ENCODE measurements at places on chromosomes 6 and 20.

- no peak for DNase-seq
These were observed 145.4 kb downstream of the DST start for GRCh38 chr6:56497240-56497639.

DNA sequence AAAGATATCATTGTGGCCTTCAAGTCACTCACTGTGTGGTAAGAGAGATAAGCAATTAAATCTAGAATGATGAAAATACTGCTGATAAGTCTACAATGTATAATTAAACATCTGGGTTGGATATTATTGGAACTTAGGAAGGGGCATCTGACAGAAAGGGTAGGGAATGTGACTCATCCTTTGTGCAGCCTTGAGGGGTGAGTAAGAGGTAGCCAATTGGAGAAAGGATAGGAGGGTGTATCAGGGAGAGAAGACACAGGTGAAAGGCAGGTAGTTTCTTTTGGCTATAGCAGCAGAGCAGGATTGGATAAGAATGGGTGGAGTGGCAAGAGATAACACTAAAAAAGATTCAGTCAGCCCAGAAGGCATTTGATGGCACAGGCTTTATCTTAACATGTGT, 182.0 kb downstream of the COL21A1 start:
- DNase-seq: no peak

DNA sequence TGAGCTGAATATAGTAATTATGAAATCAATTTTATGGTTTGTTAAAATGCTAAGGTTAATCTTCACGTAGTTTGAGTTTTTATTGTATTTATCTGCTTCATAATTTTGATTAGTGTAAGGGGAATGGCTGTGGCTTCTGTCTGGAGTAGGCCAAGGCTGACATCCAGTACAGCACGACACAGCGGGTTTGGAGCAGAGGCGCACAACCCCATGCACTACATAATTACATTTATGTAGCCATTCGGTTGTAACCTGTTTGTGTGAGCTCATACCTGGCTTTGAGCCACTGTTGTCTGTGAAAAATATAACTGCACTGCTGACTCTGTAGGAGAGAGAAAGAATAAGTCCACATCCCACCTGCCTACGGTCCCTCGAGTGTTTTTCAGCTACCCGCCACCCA, 615.5 kb downstream of the EYS start:
- no peak for DNase-seq

GRCh38 chr6:11198663-11199603, 33.5 kb downstream of the NEDD9 start:
- no peak for DNase-seq

DNA sequence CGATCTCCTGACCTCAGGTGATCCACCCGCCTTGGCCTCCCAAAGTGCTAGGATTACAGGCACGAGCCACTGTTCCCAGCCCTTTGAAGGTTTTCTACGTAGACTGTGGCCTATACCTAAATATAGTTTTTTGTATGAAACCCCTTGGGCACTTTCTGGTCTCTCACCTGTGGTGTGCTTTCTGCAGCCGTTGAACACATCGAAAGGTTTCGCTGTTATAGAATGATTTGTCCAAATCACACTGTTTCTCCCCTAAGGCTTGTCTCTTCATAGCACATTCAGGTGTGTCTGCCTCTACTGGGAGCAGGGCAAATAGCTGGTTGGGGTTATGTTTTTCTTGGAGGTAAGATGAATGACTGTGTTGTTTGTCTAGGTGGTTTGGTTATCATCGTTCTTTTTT, 597.9 kb downstream of the RNF144B start:
- no peak for DNase-seq

DNA sequence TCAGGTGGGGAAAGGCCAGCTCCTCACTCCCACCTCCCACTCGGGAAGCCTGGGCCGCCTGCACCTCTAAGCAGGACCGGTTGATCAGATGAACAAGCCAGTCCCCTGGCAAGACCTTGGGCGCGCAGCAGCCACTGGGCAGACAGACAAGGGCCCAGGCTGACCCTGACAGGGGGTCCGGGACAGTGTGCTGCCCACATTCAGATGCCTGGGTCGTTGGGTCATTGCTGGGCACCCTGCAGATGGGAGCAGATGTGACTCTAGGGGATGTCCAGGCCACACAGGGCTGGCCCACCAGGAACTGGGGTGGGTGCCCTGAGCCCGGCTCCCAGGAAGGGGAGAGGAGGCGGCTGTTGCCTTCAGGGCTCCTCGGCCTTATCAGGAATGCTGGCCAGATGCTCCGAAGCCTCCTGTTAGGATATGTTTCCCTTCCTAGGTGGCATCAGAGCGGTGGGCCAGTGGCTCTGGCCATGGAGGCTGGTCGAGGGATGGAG, 17.3 kb upstream of the FRMD1 start:
- no peak for DNase-seq

DNA sequence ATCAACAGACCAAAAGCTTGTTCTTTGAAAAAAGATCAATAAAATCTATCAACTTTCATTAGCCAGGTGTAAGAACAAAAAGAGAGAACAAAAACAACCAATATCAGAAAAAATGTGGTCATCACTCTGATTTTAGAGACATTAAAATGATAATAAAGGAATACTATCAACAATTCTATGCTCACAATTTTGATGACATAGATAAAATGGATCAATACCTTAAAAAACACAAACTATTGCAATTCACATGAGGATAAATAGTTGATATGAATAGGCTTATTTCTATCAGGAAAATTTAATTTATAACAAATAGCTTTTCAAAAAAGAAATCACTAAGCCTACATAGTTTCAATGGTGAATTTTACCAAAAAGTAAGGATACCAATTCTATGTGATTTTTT, 809.4 kb upstream of the EYS start:
- DNase-seq: no peak

GRCh38 chr6:7151381-7151780, 43.6 kb downstream of the RREB1 start:
- no peak for DNase-seq

All from esophagus squamous epithelium (tissue), 5 donors.